ENCODE measurements at places on chromosomes 4 and X. TPM values are rescaled to one million over a fixed set of nuclear protein-coding genes. Genes with fewer than 3 reads are reported as not detected.

GRCh38 chr4:109985993-109986974 lies 73.6 kb downstream of the EGF start:
- ATAC-seq: no peak

DNA sequence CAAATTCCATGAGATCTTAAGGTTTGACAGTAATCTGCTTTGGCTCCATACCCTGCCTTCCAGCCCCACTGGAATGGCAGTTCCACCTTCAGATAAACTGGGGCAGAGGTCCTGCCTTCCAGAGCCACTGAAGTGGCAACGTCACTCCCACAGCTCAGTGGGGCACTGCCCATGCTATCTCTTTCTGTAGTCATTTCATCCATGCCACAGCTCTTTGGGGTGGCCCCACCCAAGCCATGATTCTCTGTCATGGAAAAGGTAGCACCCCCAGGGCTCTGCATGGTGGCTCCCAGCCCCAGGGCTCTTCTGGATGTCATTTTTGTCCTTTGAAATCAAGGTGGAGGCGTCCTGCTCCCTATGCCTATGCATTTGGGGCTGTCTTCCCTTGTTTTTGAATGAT lies 596.5 kb downstream of the SPOCK3 start:
- no peak for ATAC-seq

DNA sequence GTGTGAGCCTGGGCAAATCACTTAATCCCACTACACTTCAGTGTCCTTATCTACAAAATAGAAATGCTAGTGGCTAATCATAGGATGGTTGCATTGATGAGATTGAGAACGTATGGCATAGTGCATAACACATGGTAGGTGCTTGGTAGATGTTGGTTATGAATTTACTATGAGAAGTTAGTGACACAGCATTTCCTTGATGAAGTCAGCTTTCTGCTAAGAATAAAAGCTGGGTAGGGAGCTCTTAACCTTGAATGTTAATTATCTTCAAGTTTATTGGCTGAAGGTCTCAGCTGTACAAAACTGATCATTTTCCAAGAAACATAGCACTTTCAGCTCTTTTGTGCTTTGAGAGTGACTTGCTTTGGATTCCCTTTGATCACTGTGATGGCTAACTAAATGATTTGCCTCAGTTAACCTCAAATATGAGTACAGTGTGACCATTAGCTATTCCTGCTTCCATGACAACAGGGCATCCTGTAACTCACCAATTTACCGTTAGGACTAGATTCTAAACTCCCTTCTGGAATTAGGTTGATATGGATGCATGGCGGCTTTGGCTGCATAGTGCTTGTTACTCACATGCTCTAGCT lies 17.8 kb downstream of the PDK3 start:
- no peak for ATAC-seq

GRCh38 chrX:39477031-39477761 lies 620.6 kb downstream of the BCOR start:
- ATAC-seq: no peak

Gene EFNB1
- 57.1 TPM for total RNA-seq

- ATAC-seq: no peak
Observed at GRCh38 chrX:150234126-150234525, 129.0 kb upstream of the MAMLD1 start.

DNA sequence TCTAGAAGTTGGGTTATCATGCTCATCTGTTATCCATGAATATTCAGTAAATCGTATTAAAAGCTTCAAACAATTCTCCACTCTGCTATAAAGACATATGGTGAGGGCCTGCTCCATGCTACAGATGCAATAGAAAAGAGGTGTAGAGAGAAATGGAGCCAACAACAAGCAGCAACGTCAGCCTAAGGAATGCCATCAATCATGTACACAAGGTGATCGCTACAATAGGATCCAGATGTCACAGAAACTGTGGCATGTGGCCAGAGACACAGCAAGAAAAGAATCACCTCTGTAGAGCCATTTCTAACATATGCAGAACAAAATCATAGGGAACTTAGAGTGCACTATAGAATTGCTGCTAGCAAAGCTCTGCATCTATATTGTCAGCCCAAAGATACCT lies 1188.1 kb downstream of the PCDH7 start:
- no peak for ATAC-seq

GRCh38 chrX:12950851-12951594 lies 23.9 kb upstream of the TMSB4X start:
- no peak for ATAC-seq

GRCh38 chr4:90293320-90293719 lies 166.1 kb downstream of the CCSER1 start:
- ATAC-seq: no peak

DNA sequence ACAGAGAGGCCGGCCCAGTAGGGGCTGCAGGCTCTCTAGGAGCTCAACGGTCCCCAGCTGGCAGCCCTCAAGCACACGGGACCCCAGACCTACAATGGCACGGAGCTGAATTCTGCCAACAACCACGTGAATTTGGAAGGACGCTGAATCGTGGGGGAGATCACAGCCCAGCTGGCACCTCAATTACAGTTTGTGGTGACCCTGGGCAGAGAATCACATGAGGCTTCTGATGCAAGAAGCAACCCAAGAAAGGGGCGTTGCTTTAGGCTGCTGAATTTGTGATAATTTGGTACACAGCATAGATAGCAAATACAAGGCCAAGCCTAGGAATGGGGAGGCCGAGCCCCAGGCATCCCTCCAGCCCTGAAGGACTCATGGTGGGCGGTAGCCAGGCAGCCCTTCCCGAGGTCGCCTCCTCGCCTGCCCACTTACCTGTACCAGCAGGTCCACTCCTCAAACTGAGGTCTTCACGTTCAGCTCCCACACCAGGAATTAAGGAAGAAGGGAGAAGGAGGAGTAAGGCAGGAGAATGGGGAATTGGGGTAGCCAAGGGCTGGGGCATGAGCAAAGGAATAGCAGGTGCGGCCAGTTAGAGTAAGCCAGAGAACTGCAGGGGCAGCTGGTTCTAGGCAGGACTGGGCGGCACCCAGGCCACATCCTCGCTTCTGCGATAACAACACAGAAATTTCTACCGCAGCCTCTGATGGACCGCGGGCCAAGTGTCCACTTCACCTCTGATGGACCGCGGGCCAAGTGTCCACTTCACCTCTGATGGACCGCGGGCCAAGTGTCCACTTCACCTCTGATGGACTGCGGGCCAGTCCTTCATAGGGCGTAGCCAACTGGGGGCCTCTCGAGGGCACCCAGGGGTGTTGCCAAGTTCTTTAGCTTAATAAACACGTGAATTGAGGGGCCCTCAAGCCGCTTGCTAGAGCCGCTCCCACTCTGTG lies 23.4 kb upstream of the HTRA3 start:
- no peak for ATAC-seq
